ENCODE measurements at places on chromosomes 16 and 17. TPM values are rescaled to one million over a fixed set of nuclear protein-coding genes. Genes with fewer than 3 reads are reported as not detected.

- no peak for DNase-seq
Measured at GRCh38 chr17:42363767-42364585, 24.3 kb downstream of the STAT3 start.

GRCh38 chr17:4896332-4897197 is 2.8 kb upstream of the C17orf107 start:
- DNase-seq: no peak

The KAT2A gene
- 32.5 TPM for total RNA-seq

The PRM1 gene
- total RNA-seq: 0.82 TPM
